ENCODE measurements at places on chromosomes 4 and X. TPM values are rescaled to one million over a fixed set of nuclear protein-coding genes. Genes with fewer than 3 reads are reported as not detected.

- DNase-seq: no peak
These were observed 682.4 kb downstream of the DACH2 start for GRCh38 chrX:86830685-86831084.

DNA sequence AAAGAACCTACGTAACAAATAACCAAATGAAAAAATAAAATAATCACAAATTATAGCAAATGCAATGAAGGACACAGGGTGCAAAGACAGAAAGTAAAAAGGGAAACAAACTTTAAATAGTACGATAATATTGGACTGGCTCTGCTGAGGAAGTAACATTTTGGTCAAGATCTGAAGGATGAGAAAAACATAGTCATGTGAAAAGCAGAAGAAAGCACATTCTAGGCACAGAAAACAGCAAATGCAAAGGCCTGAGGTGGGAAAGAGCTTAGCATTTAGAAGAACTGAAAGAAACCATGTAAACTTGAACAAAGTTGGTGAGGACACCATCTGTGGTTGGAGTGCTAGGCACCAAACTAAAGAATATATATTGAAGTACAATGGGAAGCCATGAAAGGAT, 111.2 kb downstream of the PPP3CA start:
- no peak for DNase-seq

DNA sequence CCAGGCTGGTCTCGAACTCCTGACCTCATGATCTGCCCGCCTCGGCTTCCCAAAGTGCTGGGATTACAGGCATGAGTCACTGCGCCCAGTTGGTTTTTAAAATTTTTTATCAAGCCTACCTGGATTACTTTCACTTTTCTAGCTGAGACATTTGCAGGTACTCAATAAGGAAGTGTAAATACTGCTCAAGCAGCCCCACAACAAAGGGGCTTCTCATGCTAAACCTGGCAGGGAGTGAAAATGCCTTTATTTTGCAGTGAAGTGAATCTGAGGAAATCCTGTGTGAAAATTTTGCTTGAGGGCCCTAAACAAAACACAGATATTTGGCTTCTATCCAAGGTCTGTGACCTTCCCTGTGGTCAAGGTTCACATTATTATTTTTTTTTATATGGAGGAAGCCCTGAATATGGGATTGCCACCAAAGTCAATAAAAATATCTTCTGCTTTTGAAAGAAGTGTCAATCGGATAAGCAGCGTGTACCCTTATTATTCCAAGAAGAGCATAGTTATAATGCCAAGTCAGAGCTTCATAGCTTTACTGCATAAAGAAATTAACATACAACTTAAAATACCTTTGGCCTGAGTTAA, 481.0 kb downstream of the SH2D1A start:
- no peak for DNase-seq

ERAS gene
- total RNA-seq: not detected

GYG2 gene
- total RNA-seq: 7.2 TPM

PNMA5 gene
- total RNA-seq: not detected
